ENCODE measurements at places on chromosomes 5 and 9.
A peak's percentile ranks its signal among the peaks of the same experiment; 100 is the strongest.

DNA sequence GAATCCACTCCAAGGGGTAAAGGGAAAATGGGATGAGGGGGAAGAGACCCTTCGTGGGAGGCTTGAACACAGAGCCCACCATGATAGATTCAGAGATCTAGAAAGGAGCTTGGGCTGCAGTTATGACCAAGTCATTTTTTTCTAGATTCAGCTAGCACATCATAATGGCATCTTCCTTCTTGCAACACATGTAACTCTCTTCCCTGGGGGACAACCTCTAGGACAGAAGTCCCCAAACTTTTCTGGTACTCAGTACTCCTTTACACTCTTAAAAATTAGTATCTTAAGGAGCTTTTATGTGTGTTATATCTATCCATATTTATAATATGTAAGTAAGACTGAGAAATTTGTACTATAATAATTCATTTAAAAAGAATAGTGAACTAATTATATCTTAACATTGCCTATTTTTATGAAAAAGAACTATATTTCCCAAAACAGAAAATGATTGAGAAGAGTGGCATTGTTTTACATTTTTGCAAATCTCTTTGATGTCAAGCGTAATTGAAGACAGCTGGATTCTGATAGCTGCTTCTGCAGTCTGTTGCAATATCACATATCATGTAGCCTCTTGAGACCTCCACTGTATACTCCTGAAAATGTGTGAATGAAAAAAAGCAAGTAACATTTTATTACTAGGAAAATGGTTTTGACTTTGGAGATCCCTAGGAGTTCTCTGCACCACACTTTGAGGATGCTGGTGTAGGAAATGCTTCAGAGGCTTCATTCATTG, 875 bp downstream of the ACO1 start:
- DNase-seq = no peak

DNA sequence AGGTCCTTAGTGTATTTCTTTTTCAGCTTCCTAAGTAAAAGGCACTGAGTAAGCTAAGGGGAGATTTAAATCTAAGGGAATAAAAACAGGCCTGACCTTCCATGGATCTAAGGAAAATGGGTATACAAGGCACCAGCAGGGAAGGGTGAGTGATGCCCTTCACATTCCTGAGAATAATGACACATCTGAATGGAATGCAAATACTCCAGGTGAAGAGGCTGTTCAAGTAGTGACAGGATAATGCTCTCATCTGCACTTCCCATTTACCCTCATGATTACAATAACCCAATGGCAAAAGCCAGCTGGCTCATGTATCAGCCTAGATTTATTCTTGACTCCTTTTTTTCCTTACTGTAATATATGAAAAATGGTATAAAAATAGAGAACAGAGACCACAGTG, 216.2 kb upstream of the ACTBL2 start:
- no peak for DNase-seq

- DNase-seq = peak; percentile 76
Measured at GRCh38 chr5:157271740-157272271, 5.9 kb downstream of the CYFIP2 start.

- DNase-seq = no peak
Measured at GRCh38 chr5:124199893-124200292, 546.5 kb downstream of the ZNF608 start.
